ENCODE measurements at places on chromosomes 1 and 21.

DNA sequence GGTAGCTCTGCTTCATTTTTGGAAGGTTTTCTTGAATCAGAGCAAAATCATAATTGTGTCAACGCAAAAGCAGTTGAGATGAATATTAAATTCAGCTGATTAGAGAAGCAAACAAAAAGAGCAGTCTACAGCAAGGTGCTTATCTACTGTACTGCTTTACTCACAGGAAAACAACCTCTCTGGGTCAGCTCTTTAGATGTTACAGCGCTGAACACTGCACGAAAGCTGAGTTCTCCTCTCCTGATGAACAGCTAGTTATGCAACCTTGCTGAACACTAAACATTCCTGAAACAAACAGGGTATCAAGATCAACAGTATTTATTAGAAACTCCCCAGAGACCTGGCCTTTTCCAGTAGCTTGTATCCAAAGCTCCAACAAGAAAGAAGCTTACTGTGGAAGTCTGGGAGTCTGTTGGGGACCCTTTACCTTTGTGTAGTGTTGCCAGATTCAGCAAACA, 41.3 kb downstream of the TBCE start:
- DNase-seq, result no peak

DNA sequence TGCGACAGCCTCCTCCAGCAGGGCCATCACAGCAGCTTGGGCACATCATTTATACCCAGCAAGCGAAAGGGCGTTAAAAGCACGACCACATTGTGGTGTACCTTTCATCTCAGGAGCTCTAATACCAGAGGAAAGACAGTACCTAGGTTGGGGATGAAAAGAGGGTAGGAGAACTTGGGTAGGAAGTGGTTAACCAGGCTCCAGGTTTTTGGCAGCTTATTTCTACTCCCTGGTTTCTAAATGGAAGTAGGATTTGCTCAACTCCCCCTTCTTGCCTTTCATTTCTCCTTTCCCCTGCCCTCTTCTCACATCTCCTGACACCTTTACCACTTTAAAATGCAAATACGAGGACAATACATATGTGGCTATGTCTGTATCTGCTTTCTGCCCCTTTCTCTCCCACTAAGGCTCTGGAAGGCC, 30.2 kb downstream of the FAM177B start:
- DNase-seq, result no peak

GRCh38 chr1:83827741-83828140, 171.2 kb downstream of the TTLL7 start:
- DNase-seq, result no peak

- DNase-seq, result no peak
These were observed 38.9 kb upstream of the MAP10 start for GRCh38 chr1:232766241-232766890.

DNA sequence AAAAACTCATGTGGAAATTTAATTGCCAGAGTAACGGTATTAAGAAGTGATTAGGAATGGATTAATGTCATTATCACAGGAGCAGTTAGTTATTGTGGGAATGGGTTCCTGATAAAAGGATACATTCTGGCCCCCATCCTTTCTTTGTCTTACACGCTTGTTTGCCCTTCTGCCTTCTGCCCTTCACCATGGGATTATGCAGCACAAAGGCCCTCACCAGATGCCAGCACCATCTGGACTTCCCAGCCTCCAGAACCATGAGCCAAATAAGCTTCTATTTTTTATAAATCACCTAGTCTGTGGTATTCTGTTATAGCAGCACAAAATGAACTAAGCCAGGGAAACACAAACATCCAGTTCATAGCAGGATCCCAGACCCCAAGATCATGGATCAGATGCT, 33.9 kb upstream of the POU2F1 start:
- DNase-seq, result no peak

DNA sequence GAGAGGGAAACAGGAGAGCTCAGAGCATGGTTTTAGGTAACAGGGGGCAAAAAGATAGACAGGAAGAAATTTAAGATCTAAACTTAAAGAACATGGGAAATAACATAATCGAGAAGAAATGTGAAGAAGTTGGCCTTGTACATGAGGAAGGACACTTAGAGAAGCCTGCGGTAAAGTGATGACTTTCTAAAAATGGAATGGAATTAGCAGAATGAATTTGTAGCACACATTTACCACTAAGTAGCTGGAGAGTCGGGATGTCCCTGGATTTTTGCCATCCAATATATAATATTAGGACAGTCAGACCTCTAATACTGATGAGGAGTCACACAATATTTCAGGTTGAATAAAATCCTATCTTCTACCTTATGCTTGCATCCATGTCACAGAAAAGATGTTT, 77.7 kb upstream of the C1orf87 start:
- no peak for DNase-seq

DNA sequence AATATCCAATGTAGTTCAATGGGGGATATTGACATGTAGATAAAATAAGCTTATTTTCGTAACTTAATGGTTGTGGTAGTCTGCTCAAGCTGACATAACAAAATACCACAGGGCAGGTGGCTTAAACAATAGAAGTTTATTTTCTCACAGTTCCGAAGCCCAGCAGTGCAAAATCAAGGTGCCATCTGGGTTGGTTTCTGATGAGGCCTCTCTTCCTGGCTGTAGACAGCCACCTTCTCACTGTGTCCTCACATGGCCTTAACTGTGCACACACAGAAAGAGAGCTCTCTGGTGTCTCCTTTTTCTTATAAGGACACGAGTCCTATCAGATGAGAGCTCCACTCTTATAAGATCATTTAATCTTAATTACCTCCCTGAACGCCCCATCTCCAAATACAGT, 64.8 kb upstream of the IPO9 start:
- DNase-seq, result no peak

GRCh38 chr1:24526940-24527542, 24.4 kb downstream of the RCAN3 start:
- DNase-seq, result no peak

GRCh38 chr21:45192332-45192731, 95.4 kb downstream of the POFUT2 start:
- DNase-seq, result no peak

- DNase-seq, result no peak
These were observed 118.7 kb upstream of the ZBTB40 start for GRCh38 chr1:22332795-22333499.

- DNase-seq, result no peak
These were observed 290.4 kb upstream of the POU3F1 start for GRCh38 chr1:38336961-38337360.

DNA sequence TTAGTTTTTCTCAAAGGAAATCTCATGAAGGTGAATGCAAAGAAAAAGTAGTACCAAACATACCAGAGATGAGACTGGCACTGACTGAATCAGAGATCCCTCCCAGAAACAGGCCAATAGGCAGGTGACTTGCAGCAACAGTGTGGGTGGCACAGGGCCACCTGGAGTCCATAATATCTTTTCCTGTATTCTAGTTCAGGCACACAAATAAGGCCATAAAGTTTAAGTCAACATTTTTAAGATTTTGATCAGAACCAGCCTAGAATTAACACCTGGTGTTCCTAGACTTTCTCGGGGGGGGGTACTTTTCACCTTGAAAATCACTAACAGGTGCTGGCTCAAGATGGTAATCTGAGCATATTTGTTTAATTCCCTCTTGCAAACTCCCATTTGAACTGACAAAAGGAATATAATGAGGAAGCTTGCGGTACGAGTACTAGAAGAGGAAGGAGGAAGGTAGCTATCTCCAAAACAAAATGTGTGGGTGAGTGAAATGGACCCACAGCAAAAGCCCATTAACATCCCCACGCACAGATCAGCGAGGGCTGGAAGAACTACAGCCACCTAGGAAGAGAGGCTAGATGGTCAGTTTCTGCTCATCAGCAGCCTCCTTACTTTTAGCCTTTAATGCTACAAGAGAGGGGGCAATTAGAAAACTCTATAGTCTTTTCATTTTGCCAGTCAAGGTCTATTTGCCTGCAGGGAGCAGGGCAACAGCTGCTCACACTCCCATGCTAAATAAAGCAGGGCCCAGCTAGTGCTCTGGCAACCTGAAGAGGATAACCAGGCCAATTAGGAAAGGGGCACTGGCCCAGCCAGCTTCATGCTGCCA, 18.9 kb downstream of the SDE2 start:
- DNase-seq, result no peak

GRCh38 chr1:119893827-119894700, 2.3 kb downstream of the ADAM30 start:
- DNase-seq, result no peak

GRCh38 chr1:27504588-27505419, 14.8 kb upstream of the WASF2 start:
- DNase-seq, result peak; percentile 91

GRCh38 chr1:168879896-168880734, 151.1 kb upstream of the DPT start:
- DNase-seq, result no peak

DNA sequence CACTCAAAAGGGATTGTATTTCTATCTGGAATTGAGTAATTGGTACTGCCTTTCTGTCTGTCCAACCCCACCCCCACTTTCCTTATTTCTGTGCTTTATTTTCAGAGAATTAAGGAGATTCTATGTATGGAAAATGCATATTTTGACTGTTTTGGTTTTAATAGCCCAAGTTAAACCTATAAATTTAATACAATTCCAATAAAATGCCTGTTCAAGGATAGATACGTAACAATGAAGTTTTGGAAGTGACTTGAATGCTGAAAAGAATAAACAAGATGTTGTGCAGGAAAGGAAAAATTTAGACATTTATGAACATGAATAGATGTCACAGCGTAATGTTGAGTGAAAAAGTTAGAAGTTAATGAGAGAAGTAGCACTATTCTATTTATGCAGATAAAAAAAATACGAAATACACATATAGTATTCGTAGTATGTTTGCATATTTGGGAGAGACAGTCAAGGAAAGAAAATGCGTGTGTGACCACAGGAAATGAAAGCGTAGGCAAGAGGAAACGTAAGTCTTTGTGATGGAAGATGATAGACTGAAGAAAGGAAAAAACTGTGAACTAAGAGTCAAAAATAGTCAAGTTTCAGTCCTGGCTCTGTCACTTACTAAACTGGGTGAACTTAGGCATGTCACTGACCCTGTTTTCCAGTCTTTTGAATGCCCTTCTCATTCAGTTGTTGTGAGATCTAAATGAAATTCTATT, 62.1 kb downstream of the MEF2D start:
- DNase-seq, result no peak

DNA sequence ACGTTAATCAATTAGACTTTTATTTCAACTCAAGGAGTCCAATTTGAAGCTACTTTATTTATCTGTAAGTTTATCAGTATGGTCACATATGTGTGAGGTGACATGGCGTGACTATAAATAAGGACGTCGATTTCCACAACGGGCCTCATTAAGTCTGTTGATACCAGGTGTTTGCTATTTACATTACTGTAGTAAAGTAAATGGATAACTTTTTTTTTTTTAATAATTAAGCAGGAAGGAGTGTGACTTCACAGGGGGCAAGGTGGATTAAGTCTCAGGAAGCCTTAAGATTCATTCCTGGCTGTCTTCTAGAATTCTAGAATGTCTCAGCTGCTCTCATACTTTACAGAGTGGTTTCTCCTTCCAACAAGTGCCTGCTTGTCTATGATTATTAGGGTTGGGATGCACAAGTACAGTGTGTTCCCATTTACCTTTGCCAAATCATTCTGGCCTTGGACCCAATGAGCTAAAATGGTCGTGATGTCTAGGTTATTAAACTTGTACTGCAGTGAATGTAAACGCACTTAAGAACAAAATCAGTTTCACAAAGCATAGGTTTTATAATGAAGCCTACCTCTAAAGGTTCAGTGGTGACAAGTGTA, 15.5 kb downstream of the MAP3K7CL start:
- no peak for DNase-seq

DNA sequence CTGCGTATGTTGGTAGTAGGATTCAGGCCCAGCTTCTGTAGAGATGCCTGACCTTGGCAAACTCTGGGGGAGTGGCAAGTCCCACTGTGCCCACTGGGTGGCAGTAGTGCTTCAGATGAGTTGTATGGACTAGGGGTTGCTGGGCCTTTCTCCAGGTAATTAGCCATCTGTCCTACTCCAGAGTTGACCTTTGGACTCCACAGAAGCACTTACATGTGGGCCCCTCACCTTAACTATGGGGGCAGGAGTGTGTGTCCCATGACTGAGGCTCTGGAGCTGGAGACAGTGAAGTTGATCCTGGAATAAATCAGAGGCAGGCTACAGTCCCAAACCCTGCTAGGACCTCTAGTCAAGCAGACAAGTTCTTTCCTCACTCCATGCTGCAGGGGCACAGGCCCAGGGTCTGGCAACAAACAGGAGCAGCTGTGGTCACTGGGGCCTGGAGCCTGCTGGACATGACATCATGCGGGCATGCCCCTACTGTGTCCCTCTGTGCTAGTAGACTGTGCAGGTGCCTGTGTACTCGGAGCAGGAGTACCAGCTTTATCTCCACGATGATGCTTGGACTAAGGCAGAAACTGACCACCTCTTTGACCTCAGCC, 4.6 kb downstream of the DMAP1 start:
- DNase-seq, result peak; percentile 86

DNA sequence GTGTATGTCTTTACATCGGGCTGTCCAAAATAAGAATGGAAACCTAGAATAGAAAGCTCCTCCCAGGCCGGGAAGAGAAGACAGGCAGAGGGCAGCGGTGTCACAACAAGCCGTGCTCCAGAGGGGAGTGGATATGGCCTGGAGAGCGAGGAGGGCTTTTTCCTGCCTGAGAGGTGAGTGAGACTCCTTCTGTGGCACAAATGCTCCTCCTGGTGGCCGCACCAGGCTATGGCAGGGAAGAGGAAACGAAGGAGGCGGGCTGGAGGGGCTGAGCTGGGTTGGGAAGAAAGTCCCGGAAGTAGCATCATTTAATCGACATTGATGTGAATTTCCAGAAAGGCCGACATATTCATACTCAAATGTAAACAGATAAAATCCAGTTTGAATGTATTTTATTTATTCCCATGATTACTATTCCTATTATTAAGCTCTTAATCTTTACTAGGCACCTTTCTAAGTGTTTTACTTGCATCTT, 54.7 kb downstream of the MEF2D start:
- peak; percentile 85 for DNase-seq

GRCh38 chr21:18772897-18773296, 369.3 kb upstream of the TMPRSS15 start:
- no peak for DNase-seq

GRCh38 chr21:27645285-27645684, 678.4 kb upstream of the ADAMTS5 start:
- no peak for DNase-seq

DNA sequence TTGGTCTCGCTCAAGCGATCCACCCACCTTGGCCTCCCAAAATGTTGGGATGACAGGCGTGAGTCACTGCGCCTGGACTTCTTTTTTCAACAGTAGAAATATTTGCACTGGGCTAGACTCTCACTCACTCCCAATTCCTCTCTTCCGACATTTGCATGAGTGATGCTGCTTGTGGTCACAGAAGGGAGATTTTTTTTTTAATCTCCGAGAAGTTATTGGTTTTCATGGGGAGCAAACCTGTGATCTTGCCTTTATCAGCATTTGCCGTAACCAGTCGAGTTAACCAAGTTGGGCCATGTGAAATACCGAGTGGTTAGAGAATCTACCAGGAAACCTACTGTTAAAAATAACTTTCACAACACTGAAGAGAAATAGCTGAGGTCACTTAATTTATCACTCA, 21.1 kb downstream of the ERG start:
- DNase-seq, result no peak

DNA sequence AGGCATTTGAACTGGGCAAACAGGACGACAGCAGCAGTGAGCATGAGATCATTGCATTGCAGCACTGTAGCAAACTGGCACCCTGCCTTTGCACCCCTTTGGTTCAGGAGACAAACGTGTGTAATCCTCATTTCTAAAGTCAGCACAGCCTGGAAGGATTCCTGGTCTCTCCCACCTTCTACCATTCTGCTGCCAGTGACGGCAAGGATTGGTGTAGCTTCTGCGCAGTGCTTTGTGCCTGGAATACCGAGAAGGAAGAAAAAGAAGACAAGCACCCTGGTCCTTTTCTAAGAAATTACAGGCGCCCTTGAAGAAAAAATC, 805.3 kb downstream of the USP25 start:
- DNase-seq, result peak; percentile 78

GRCh38 chr1:83918688-83919285, 80.1 kb downstream of the TTLL7 start:
- no peak for DNase-seq
